Head of caudate nucleus (tissue), 42 donors: ENCODE measurements at places on chromosomes 3 and 15.

DNA sequence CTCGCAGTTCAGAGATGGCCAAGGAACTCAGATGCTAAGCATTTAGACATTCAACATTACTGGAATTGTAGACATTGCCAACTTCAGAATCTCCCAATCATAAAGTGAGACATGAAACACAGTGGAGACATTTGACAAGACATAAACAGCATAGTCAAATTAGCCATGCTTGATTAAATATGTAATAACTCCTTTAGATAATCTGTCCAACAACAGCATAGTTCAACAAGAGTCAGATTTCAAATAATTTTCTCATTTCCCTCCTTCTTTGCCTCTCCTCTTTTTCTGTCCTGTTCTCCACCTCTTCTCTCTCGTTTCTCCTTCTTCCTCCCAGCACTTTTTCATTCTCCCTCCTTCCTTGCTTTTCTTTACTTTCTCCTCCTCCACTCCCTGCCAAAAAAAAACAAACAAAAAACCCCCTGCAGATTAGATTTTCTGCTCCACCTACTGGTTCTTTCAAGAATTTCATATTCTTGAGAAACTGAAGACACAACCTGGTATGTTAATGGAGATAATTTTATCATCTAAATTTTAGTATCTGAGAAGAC is 20.2 kb downstream of the CPOX start:
- DNase-seq = no peak

DNA sequence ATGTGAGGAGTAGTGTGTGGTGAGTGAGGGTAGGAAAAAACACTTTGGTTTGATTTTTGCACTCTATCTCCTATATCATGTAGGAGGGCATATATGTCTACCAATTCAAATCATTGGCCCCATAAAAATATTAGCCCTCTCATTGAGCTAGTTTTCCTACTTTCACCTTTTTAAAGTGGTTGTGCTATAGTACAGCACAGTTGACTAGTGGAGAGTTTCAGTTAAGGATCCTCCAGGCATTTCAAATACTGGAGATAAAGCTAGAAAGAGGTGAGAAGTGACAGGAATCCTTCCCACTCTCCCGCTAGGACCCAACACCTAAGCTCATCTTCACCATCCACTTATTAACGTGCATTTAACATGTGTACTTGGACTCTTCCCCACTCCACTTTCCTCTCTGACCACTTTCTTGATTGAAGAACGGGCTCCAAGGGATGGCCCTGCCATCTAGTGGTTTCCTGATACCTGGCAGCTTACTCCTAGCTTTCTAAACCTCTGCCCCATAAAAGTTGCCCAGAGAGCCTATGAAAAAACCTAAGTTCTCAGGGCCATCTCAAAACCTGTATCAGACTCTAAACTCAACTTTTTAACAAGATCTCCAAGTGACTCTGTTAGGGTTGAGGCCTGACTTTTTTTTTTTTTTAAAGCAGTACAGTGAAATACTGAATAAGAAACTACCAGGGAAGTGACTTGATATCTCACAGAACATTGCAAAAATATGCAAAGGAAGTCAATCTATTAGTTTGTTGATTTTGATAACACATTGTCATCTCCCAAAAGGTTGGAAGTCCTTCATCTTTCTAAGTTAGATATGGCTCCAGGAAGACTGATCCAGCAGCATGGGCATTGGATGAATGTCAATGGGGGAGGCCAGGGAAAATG is 17.9 kb downstream of the IL12A start:
- peak; percentile 75 for DNase-seq

DNA sequence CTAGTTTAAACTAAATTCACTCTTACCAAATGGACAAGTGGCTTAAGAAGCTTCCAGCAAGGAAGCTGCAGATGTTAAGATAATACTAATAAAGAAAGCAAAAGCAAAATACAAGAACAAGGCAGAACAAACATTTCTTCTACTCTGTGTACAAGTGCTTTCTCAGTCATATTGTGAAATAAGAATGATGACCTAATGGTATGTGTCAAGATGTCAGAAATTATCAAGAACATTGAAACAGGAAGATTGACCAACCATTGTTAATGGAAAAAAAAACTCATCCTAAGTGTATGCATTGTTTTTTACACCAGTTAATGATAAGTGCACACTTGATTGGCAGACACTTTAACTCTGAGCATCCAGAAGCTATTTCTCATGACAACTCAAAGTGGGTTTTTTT is 65.4 kb upstream of the P2RY1 start:
- no peak for DNase-seq

DNA sequence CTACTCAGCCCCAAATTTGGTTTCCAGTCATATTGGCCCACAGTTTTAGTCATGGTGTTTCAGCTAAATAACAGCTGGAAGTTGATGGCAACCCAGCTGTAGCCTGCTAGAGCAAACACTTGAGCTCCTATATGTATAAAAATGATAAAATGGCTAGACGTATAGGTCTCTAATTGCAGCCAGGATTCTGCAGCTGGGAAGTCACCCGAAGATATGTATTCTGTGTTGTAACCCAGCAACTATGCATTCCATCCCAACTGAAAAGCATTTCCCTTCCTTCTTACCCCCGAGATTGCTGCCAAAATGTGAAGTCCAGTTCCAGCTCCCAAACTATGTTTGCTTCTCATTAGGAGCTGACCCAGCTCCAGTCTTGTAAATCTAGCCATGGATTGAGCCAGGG is 408.4 kb downstream of the AGBL1 start:
- DNase-seq = no peak

DNA sequence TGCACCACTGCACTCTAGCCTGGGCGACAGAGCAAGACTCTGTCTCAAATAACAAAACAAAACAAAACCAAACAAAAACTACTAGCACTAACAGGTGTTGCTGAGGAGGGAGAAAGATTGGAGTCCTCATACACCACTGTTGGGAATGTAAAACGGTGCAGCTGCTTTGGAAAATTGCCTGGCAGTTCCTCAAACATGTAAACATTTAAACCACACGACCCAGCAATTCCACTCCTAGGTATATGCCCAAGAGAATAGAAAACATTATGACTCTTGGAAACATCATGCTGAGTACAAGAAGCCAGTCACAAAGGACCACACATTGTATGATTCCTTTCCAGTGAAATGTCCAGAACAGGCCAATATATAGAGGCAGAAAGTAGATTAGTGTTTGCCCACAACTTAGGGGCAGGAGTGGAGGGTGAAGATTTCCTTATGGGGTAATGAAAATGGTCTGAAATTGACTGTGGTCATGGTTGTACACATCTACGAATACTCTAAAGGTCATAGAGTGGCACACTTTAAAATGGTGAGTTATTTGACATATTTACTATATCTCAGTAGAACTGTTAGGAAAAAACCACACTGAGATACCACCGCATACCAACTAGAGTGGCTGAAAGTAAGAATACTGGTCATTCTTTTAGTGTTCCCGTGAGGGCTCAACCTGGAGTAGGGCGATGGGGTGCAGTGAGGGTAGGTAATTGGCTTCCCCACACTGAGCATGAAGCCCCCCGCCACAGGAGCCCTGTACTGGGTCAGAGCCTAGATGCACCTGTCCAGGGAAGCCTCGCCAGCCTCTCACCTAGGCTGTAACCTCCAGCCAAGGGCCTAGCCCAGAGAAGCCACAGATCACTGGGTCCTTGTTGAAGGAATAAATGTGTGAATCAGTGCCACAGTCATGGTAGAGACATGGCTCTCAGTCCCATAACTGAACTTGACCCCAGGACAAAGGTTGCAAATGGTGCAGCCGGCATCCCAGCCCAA is 131.1 kb downstream of the NUP210 start:
- no peak for DNase-seq

DNA sequence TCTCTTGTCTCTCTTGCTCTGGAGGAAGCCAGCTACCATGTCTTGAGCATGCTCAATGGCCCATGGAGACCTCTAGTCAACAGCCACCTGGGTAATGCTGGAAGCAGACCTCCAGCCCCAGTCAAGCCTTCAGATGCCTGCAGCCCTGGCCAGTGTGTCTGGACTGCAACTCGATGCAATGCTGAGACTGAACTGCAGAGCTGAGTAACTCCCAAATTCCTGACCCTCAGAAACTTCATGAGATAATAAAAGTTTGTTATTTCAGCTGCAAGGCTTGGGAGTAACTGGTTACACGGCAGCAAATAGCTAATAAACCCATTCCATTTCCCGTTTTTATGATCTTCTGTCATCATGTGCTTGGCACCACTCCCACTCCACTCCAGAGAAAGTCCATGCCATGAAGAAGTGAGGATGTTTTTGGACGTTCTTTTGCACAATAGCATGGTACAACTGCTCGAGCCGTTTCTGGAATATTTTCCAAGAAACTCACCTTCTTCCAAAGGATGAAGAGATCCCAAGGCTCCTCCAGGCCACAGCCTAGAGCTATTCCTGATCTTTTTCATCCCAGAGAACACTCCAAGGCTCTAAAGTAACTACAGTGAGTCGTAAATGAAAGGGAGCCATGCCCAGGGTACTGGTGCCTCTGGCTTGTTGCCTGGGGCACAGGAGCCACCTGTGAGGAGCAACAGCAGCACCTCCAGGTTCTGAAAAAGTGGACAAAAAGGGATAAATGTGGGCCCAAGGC is 72.0 kb upstream of the KLF13 start:
- DNase-seq = no peak

DNA sequence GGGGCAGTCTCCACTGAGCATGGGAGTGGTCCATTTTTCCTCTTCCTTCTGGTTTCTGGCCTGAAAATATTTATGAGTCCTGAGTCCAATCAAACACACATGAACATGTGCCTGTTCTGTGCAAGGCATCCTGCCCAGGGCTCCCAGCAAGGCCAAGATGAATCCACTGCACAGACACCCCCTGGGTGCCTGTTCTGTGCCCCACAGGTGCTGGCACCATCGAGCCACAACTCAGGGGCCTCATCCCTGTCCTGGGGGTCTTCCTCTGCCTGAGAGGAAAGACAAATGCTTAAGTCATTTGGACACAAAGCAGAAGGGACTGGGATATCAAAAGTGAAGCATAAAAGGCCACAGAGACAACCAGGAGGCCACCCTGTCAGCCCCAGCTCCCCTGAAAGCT is 87.4 kb upstream of the IQSEC1 start:
- no peak for DNase-seq

GRCh38 chr3:122469659-122470058 is 45.1 kb downstream of the KPNA1 start:
- no peak for DNase-seq

GRCh38 chr3:161454615-161455014 is 42.0 kb upstream of the OTOL1 start:
- DNase-seq = no peak

GRCh38 chr3:175404027-175404426 is 544.9 kb downstream of the NAALADL2 start:
- no peak for DNase-seq

- no peak for DNase-seq
Measured at GRCh38 chr15:64151727-64152506, at the start of gene SNX22. TSS of gene SNX22 (plus strand) at chr15:64151731. CDS start at chr15:64151776, 45 bp downstream.

GRCh38 chr3:187788984-187789857 is 44.0 kb upstream of the BCL6 start:
- DNase-seq = no peak
